ENCODE measurements at places on chromosomes 6 and 20.

DNA sequence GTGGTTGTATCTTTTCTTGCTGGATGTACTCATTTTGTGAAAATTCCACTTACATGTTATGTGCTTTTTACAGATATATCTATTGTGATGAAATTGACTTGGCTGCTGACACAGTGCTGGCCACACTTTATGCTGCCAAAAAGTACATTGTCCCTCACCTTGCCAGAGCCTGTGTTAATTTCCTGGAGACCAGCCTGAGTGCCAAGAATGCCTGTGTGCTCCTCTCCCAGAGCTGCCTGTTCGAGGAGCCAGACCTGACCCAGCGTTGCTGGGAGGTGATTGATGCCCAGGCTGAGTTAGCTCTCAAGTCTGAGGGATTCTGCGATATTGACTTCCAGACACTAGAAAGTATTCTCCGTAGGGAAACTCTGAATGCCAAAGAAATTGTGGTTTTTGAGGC, 4.9 kb downstream of the BTBD3 start:
- DNase-seq: no peak

DNA sequence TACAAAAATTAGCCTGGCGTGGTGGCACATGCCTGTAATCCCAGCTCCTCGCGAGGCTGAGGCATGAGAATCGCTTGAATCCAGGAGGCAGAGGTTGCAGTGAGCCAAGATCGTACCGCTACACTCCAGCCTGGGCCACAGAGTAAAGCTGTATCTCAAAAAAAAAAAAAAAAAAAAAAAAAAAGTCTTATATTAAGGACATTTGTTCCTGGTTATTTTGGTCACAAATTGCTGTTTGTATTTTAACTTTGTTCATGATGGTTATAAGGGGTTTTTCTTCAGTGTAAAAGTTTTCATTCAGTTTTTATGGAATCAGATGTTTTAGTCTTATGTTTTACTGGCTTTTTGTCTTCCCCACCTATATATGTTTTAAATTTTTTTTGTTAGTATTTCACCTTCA, 13.9 kb downstream of the FILIP1 start:
- no peak for DNase-seq

DNA sequence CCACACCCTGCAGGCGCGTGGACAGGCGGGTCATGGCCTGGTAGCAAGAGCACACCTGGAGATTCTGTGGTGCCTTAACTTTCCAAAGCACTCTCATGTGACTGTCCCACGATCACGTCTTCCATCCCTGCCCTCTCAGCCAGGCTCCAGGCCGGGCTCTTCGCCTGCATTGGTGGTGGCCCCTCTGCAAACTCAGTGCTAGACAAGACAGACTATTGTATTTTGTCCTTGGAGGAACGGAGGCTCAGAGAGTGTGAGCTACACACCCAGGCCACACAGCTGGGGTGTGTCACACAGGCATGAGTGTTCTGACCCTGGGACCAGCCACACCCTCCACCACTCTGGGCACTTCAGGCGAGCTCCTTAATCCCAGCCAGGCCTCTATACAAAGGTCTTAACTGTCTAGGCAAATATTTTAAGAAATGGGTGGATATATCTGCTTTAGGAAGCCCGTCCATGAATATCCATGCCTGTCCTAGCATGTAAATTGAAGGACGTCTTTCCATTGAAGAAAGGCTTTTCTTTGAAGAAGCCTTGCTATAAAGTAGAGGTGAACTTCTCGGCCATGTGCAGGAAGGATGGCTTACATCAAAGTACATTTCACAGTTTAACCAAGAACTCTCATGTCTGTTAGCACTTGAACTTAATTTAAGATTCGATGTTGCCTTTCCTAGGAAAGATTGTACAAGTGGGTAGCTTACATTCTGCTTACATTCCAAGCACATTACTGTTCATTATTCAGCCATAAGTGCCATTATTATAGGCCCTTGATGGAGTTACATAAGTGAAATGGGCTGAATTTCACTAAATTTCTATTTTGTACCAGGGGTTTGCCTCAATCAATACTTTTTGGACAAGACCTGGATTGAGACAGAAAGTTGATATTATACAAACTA, 263.9 kb downstream of the DLL1 start:
- DNase-seq: no peak

DNA sequence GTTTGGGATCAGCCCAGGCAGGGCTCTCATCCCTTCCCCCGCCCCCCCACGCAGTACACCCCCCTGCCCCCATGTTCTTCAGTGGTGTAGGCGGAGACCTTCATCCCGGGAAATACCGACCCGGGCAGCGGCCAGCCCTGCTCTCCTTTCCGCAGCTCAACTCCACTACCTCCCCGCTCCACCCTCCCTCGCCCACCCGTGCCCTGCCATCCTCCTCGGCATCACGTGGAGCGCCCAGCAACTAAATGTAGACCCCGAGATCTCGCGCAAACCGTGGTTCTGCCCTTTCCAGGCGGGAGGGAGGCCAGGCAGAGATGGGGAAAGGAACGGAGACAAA, 1932.2 kb upstream of the DEFB115 start:
- DNase-seq: no peak

DNA sequence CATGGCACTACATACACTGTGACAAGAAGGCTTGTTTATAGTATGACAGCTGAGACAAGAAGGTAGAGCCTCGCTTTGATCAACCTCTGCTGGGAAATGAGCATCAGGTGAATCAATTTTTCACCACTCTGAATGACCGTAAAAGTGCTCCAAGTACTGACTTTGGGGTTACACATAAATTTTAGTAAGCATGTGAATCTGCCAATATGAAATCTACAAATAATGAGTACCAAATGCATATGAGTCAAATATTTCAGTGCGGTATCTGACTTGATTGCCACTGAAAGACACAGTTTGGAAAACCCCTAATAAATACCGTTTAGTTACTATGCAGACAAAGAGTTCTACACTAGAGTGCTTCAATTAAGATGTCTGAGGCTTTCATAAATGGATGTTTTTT, 77.8 kb downstream of the ATG5 start:
- DNase-seq: no peak

- DNase-seq: peak; percentile 57
These were observed 284.3 kb upstream of the SULF2 start for GRCh38 chr20:48069596-48069995.

GRCh38 chr20:47303736-47304135, 52.8 kb downstream of the ZMYND8 start:
- no peak for DNase-seq

DNA sequence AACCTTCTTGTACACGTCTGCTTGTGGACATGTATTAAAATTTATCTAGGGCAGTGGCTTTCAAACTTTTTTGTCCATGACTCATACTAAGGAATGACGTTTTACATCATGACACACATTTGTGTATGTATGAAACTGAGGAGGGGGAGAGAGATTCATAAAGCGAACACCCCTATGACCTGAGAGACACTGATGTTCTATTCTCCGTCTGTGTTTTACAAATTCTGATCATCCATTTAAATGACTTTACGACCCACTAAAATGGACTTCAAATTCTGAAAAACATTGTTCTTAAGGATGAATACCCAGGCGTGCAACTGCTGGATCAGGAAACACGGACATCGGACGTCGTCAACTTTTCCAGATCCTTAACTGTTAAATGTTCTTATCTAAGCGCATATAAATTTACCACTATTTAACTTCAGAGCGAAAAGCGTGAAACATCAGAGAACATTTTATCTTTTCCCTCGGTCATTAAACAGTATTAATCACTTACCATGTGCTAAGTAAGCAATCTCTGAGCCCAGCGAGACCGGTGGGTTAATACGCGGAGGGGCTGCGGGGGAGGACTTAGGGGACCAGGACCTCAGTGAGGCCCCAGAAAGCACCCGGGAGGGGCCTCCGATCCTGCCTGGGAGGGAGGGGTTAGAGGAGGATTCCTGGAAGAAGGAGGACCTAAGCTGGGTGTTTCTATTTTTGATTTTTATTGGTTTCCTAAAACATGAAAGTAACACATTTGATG, 1.2 kb downstream of the PLAGL1 start:
- peak; percentile 34 for DNase-seq

- no peak for DNase-seq
These were observed 362.6 kb downstream of the QKI start for GRCh38 chr6:163776906-163777686.

DNA sequence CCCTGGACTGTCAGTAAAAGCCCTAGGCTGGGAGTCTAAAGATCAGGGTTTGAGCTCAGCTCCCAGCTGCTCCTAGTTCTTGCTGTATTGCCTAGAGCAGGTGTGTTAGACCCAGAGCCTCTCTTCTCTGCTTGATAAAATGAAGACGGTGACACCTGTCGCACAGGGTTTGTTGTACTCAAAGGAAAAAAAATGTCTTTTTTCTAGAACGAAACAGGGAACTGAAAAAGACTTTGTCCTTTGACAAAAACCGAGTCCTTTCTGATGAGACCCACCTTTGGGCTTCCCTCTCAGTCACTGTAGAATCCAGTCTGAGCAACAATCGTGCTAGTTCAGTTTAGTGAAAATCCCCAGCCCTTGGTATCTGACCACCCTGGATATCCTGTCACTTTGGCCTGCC, 102.1 kb upstream of the LAMP5 start:
- no peak for DNase-seq

DNA sequence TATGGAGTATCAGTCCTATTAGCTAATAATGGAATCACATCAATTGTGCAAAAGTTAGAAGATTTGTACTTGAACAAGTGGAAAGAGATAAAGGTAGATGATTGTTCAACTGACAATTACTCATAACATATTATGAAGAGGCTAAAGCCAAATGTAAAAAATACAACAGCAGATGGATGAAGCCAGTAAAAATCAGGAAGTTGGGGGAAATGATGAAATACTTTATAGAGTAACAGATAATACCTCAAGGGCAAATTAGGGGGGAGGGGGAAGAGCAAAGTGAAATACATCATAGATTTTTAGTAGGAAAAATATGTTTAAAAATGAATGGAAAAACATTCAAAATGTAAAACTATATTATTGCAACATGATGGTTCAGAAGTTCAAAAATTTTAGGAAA, 114.0 kb downstream of the PDSS2 start:
- no peak for DNase-seq

GRCh38 chr20:16491294-16491905, 81.8 kb downstream of the KIF16B start:
- no peak for DNase-seq

DNA sequence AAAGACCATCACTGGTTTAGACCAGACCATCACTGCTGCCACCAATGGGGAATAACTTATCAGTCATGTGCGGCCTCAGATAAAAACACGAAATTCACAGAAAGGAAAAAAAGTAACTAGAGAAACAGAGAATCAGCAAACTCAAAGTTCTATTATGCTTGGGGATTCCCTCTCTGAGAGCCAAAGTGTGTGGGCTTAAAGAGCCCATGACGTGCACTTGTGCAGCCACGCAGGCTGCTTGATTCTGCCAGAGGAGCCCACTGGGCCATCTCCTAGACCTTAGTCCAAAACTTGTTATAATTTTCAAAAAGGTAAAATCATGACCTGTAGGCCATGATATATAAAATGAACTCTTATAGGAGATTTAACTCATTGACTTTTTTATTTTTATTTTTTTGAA, 15.2 kb downstream of the RAB44 start:
- DNase-seq: no peak

DNA sequence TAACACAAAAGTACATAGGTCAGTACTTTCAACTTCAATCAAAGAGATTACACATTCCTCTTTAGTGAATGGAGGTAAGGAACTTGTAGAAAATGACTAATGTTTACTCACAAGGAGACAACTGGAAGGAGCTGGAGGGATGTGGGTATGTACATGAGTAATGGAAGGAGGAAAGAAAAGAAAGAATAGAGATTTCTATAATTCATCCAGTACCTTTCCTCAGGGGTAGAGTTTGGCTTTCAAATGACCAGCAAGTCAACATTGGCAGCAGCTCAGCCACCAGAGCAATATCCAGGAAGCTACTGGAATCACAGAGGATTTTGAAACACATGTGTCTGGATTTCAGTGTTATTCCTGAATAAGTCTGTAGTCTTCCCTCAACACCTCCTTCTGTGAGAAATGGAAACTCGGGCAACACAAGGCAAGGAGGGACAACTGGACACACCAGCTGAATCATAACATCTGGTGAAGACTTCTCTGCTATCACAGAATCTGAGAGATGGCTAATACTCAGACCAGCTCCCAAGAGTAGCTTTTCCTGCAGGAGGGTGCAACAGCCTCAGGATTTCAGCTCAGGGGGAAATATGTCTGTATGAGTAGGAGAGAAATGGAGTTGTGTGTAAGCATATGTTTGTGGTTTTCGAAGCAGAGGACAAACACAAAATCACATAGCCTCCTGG, 98.8 kb downstream of the HAO1 start:
- peak; percentile 6 for DNase-seq

- no peak for DNase-seq
These were observed 63.2 kb upstream of the ARMH2 start for GRCh38 chr6:24861934-24862333.

- DNase-seq: no peak
These were observed 76.0 kb downstream of the ADTRP start for GRCh38 chr6:11702500-11703130.

DNA sequence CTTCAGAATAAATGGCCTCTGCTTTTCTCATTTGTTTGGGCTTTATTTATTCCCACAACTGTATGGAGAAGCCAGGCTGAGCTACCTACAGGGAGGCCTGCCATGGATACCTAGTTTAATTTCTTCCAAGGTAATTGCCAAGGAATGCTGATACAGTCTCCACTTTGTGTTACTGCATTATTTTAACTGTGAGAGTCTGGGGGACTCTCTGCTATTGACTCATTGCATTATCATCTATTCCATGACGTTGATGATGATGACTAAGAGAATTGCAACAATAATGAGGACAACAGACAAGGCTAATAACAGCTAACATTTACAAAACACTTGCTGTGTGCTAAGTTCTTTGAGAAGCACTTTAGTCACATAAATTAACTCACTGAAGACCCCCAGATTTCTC, 88.3 kb upstream of the COL21A1 start:
- DNase-seq: peak; percentile 78

DNA sequence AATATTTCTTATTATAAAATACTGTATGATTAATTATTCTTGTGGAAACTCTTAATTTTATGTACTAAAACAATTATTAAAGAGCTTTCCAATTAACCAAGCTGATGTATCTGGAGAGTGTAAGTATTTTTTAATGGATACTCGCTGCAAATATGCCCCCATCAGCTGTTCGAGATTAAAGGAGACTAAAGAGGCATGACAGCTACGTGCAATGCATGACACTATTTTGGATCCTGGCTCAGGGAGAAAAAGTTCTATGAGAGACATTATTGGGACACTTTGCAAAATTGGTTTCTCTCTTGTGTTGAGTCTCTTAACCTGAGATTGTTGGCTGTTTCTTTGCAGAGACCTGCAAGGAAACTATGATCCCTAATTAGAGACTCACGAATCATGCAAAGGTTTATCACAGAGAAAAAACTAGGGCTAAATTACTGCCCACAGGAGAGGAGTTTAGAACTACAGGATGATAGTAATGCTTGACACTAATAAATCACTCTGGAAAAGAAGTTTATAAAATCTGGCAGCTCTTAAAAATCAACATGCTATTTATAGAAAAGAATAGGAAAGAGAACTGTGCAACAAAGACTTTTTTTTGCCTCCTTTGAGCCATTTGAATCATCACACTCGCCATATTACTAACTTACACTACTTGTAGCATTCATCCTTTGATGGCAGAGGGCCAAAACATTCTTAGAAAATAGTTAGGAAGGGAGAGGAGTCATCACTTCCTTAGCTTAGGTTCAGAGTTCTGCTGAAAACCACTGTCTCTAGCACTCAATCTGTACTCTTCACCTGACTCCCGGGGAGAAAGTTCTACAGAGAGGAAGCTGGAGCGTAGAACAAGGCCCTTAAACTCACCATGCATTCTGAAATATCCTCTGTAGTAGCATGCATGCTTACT, 25.3 kb downstream of the NRN1 start:
- DNase-seq: peak; percentile 96

Measured in fibroblast of skin of left quadriceps (primary cell).